ENCODE measurements at places on chromosomes 1 and 21. TPM values are rescaled to one million over a fixed set of nuclear protein-coding genes. Genes with fewer than 3 reads are reported as not detected.

DNA sequence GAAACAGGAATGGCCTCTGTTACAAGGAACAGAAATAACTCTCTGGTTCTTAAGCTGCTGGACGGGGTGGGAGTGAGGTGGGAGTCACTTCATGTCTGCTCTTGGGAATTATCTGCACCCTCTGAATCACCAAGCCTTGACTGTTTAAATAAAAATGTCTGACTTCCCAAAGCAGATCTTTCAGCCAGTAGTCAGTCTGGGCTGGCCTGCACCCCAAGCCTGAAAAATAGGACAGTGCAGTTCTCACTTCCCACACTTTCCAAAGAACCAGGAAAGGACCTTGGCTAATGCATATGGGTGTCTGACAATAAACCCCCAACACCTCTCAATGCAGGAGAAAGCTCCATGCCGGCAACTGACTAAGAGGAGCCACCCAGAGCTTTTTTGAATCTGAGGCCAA, 796 bp downstream of the S100A7 start:
- no peak overlapping the region for H3K4me3 ChIP-seq
- no peaks in the 10 kb centered on the region for H3K36me3 ChIP-seq
- no peak overlapping the region for H3K27ac ChIP-seq
- no peak for DNase-seq

Gene LCK
- 16.6 TPM for total RNA-seq

GRCh38 chr1:72634946-72635345, 352.6 kb upstream of the NEGR1 start:
- H3K4me1 ChIP-seq: no peaks in the 10 kb centered on the region
- no peak overlapping the region for H3K27ac ChIP-seq
- H3K36me3 ChIP-seq: no peaks in the 10 kb centered on the region
- no peak overlapping the region for H3K4me3 ChIP-seq
- DNase-seq: no peak

Gene HAO2
- not detected for total RNA-seq

DNA sequence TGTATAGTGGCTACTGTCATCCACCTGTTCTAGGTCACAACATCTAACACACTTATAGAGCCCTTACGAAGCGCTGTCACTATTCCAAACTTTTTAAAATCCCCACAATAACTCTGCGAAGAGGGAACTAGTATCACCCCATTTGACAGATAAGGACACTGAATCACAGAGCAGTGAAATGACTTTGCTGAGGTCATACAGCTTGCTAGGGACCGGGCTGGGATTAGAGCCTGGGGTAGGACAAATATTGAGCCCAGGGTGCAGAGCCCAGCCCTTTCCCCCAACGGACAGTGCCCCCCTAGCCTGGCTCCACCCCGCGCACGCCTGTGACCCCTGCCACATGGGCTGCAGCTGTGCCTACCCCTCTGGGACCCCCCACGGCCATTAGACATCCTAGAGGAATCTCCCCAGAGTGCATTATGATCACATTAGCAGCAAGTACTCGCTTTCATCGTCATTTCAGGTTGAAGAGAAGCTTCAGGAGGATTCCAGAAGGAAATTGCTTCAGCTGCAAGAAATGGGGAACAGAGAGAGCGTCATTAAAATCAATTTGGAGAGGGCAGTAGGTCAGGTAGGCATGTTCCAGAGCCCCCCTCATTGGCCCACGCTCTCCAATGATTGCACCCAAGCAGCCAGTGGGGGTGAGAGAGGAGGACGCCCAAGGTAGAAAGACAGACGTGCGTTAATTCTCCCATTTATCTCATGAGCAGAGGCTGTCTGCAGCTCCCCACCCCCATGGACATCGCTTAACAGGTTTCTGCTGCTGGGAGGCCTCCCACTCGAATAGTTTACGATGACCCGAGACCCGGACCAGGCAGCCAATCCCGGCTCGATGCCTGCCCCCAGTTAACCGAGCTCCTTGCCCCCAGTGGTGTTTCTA, 77.2 kb downstream of the FHAD1 start:
- no peaks in the 10 kb centered on the region for H3K4me1 ChIP-seq
- no peak overlapping the region for H3K4me3 ChIP-seq
- no peak for DNase-seq
- peaks cover 11% of the 10 kb centered on the region for H3K27me3 ChIP-seq
